CD4-positive, alpha-beta T cell treated with Interleukin-17A for 4 hours (primary cell): ENCODE measurements at places on chromosomes 6 and 20.

DNA sequence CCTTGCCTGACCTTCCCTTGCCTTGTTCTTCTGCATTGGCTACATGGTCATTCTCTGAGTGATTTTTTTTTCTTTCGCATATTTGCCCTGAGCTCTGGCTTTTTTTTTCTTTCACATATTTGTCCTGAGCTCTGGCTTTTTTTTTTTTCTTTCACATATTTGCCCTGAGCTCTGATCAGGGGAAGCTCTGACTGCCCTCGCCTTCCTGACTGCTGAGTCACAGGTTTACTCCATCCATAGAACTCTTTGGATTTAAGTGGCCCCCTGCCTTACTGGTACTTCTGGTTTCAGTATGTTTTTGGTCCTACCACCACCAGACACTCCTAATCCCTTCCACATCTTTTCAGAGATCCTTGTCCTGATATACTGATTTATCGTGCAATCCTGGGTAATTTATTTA lies 201.1 kb downstream of the OGFRL1 start:
- DNase-seq: no peak

- peak; percentile 42 for DNase-seq
Measured at GRCh38 chr20:64069614-64070243, 6.7 kb downstream of the TCEA2 start.

GRCh38 chr6:166786704-166787293 lies 159.7 kb upstream of the RPS6KA2 start:
- peak; percentile 34 for DNase-seq

- no peak for DNase-seq
Measured at GRCh38 chr6:91590191-91590590, 1003.3 kb upstream of the MAP3K7 start.

DNA sequence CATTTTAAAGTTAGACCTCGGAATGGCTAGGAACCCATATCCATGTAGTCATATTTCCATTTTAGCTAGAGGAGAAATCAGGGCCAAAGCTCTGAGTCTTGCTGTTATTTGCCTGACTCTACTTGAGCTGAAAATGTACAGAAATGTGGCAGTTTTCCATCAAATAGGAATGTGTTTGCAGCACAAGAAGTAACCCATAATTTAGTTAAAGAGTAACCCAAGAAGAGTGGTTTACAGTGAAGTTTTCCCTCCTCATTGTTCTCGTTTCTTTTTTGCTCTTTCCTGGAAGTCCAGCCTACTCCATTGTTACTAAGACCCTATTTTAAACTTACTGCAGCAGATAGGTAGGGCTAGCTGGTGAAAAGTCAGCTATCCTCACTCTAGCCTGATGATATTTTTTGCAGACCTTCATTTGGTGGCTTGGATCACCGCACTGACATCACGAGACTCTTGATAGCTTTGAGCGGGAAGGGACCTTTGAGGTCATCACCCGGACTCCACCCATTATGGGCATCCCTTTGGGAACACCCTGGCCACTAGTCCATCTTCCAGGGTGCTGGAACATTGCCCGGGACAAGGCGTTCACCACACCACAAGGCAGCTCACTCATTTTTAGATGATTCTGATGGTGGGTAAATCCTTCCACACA lies 28.0 kb upstream of the ADGRF5 start:
- no peak for DNase-seq
